ENCODE measurements at places on chromosomes 5 and 9.

DNA sequence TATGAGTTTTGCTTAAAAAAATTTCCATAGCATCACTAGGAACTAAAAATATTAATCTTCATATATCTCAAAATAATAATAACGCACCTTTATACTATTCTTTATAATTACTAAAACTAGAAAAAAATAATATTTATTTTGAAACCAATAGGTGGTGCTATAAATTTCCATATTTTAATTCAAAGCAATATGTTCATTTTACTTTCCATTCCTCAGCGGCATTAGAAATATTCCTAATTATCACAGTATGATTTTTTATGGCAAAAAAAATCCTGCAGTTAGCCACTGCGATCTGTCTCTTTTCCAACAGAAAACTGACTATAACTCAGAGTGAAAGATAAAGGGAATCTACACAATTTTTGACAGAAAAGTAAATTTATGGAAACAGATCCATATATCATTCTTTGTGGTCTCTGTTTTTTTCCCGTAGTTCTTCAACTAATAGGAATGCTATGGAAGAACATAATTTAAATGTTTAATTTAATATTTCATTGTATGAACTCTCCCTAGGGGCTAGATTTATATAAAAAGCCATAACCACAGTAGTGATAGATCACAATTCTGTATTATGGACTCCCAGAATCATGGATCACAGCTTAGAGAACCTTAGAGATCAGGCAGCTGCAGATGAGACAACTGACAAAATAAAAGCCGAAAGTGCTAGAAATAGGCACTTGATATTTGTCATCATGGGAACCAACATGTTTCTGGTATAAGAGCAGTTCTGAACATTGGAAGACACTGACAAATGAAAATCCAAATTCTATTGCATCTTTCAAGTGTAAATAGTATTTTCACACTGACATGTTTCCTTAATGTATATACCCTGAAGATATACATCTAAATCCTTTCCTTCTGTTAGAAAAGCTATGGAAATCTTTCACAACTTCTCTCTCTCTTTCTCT, 167.7 kb upstream of the MPDZ start:
- no peak for DNase-seq

DNA sequence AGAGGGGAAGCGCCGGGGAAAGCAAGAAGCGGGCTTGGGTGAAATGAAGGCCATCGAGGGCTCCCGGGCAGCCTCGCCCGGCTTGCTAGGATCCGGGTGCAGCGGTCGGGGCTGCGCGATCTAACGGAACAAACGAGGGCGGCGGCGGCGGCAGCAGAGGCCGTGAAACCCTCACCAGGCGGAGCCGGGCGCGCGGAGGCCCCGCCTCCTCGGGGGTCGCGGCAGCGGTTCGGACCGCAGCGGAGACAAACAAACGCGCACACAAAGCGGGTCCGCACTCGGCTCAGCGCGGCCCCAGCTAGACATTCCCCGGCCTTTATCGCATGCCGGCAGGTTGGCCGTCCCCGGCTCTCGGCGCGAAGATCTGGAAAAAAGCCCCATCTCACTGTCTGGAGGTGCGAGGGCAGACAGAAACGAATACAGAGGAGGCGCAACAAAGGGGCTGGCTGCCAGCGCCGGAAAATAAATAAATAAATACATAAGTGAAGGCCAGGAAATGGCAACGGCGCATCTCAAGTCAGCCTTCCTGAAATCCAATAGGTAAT, 10.5 kb upstream of the TRIM36 start:
- peak; percentile 33 for DNase-seq

DNA sequence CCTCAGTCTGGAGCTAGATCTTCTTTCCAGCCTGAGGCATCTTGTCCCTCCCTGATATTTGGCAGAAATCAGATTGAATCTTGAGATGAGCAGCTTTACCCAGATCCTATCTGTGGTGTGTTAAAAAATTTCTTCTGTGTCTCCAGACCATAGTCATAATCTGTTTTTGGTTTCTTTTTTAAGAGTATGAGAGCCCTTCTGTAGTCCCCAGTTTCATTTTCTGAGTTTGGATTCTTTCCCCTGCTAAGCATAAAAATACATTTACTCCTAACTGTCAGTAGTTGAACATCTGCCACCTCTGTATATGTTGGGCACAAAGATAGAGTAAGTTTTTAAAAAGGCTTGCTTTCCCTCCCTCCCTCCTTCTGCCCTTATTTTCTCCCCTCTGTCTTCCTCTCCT, 137.7 kb downstream of the CNTLN start:
- peak; percentile 20 for DNase-seq

GRCh38 chr5:98333921-98334320, 439.5 kb upstream of the RGMB start:
- DNase-seq = no peak

DNA sequence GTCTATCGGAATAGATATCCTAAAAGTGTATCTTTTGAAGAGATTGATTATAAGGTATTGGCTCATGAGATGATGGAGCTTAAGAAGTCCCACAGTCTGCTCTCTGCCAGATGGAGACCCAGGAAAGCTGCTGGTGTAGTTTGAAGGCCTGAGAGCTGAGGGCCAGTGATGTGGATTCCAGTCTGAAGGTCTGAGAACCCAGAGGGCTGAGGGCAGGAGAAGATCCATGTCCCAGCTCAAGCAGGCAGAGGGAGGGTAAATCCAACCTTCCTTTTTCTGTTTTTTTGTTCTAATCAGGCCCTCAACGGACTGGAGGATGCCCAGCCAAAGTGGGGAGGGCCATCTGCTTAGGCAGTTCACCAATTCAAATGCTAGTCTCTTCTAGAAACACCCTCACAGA, 11.0 kb upstream of the ABL1 start:
- no peak for DNase-seq

Measured in left lung (tissue), 14 donors.